Activated naive CD8-positive, alpha-beta T cell treated with anti-CD3 and anti-CD28 coated beads, Interleukin-2, amount 10 ng/mL, durations not matched to agents 7 days and 5 days (primary cell): ENCODE measurements at places on chromosomes 12 and 14. TPM values are rescaled to one million over a fixed set of nuclear protein-coding genes. Genes with fewer than 3 reads are reported as not detected.
A peak's percentile ranks its signal among the peaks of the same experiment; 100 is the strongest.

- H3K4me1 ChIP-seq: no peaks in the 10 kb centered on the region
- no peaks in the 10 kb centered on the region for H3K27me3 ChIP-seq
- H3K27ac ChIP-seq: no peak overlapping the region
- no peak overlapping the region for H3K4me3 ChIP-seq
Observed at GRCh38 chr14:22463763-22464173, 125.3 kb downstream of the DAD1 start.

GRCh38 chr12:69935651-69936100 is 110.6 kb downstream of the MYRFL start:
- H3K27me3 ChIP-seq: peaks cover 3% of the 10 kb centered on the region
- H3K4me1 ChIP-seq: no peaks in the 10 kb centered on the region
- no peak overlapping the region for H3K27ac ChIP-seq
- H3K4me3 ChIP-seq: no peak overlapping the region

GRCh38 chr14:51614707-51615106 is 37.0 kb upstream of the FRMD6 start:
- no peak for DNase-seq
- H3K4me3 ChIP-seq: no peak overlapping the region
- H3K27ac ChIP-seq: no peak overlapping the region
- H3K36me3 ChIP-seq: no peaks in the 10 kb centered on the region
- H3K27me3 ChIP-seq: peaks cover 14% of the 10 kb centered on the region

DNA sequence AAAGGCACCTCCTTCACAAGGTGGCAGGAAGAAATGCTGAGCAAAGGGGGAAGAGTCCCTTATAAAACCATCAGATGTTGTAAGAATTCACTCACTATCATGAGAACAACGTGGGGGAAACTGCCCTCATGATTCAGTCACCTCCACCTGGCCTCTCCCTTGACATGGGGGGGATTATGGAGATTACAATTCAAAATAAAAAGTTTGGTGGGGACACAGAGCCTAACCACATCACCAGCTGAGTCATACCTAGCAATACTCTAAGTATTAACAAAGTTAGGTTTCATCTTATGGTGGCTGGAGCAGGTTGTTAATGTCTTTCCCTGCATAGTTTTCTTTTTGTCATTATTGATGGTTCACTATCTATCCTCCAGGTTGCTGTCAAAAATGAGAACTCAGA is 113.2 kb upstream of the PPFIA2 start:
- H3K36me3 ChIP-seq: no peaks in the 10 kb centered on the region
- no peak overlapping the region for H3K27ac ChIP-seq
- DNase-seq: no peak
- H3K4me1 ChIP-seq: no peaks in the 10 kb centered on the region
- no peaks in the 10 kb centered on the region for H3K27me3 ChIP-seq

DNA sequence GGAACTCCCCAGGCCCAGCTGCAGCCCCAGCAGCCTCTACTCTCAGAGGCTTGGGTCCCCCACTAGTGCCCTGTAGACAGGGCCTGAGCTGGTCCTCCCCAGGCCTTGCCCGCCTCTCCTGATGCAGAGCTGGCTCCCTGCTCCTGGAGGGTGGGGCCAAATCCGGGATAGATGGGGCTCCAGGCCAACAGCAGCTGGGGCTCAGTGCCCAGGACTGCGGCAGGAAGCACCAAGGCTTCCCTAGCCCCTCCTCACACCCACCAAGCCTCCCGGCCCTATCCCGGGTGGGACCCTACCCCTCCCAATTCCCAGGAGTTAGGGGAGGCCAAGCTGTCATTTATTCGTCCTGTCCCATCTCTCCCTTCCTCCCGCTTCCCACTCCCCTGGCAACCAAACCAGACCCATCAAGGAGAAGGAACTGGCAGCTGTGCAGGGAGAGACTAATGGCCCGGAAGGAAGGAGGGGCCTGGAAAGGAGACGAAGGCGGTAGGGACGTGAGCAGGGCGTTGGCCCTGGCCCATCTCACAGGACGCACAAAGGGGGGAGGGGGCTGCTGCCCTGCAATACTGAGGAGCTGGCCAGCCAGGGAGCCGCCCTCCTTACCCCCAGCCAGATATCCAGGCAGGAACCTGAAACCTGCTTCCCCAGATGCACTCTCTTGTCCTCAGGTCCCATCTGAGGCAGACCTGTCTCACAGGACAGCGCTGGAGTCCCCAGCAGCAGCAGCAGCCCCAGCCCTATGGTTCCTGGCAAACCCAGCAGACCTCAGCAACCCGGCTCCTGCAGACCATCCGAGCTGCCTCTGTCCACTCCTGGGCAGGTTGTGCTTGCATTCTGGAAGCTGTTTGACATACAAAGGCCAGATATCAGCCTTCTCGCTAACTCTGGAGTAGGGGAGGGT is 1.6 kb upstream of the PRPH start:
- H3K4me3 ChIP-seq: no peak overlapping the region
- peaks cover 10% of the 10 kb centered on the region for H3K4me1 ChIP-seq
- no peak for DNase-seq
- no peaks in the 10 kb centered on the region for H3K36me3 ChIP-seq
- H3K27ac ChIP-seq: no peak overlapping the region

- H3K4me1 ChIP-seq: no peaks in the 10 kb centered on the region
- no peak overlapping the region for H3K27ac ChIP-seq
- H3K27me3 ChIP-seq: no peaks in the 10 kb centered on the region
- H3K4me3 ChIP-seq: no peak overlapping the region
- no peak for DNase-seq
Observed at GRCh38 chr12:124398578-124399227, 103.8 kb downstream of the RFLNA start.

DNA sequence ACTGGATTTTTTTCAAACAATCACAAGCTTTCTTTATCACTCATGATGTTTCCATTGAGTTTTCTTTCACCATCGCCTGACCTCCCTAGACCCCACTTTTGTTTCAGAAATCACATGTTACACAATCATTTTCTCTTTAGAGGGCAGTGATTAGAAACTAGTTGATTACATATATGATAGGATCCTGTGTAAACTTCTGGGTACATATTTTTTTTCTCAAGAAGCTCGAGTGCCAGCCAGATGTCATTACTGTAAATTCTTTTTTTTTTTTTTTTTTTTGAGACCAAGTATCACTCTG is 62.4 kb upstream of the PSMA6 start:
- H3K4me1 ChIP-seq: peaks cover 23% of the 10 kb centered on the region
- no peak overlapping the region for H3K4me3 ChIP-seq
- no peaks in the 10 kb centered on the region for H3K27me3 ChIP-seq
- H3K36me3 ChIP-seq: peaks cover 3% of the 10 kb centered on the region

GRCh38 chr12:19242581-19242980 is 113.0 kb downstream of the PLEKHA5 start:
- peaks cover 6% of the 10 kb centered on the region for H3K4me1 ChIP-seq
- no peaks in the 10 kb centered on the region for H3K36me3 ChIP-seq
- no peak overlapping the region for H3K27ac ChIP-seq
- no peak overlapping the region for H3K4me3 ChIP-seq
- no peak for DNase-seq

GRCh38 chr14:45939572-45939971 is 686.6 kb upstream of the MIS18BP1 start:
- H3K27me3 ChIP-seq: no peaks in the 10 kb centered on the region
- no peak for DNase-seq
- no peaks in the 10 kb centered on the region for H3K36me3 ChIP-seq
- no peak overlapping the region for H3K27ac ChIP-seq
- no peak overlapping the region for H3K4me3 ChIP-seq
- H3K4me1 ChIP-seq: no peaks in the 10 kb centered on the region

GRCh38 chr12:91133871-91134270 is 22.6 kb upstream of the LUM start:
- H3K4me1 ChIP-seq: no peaks in the 10 kb centered on the region
- H3K27me3 ChIP-seq: peaks cover 2% of the 10 kb centered on the region
- no peak for DNase-seq
- H3K36me3 ChIP-seq: no peaks in the 10 kb centered on the region
- H3K4me3 ChIP-seq: no peak overlapping the region

DNA sequence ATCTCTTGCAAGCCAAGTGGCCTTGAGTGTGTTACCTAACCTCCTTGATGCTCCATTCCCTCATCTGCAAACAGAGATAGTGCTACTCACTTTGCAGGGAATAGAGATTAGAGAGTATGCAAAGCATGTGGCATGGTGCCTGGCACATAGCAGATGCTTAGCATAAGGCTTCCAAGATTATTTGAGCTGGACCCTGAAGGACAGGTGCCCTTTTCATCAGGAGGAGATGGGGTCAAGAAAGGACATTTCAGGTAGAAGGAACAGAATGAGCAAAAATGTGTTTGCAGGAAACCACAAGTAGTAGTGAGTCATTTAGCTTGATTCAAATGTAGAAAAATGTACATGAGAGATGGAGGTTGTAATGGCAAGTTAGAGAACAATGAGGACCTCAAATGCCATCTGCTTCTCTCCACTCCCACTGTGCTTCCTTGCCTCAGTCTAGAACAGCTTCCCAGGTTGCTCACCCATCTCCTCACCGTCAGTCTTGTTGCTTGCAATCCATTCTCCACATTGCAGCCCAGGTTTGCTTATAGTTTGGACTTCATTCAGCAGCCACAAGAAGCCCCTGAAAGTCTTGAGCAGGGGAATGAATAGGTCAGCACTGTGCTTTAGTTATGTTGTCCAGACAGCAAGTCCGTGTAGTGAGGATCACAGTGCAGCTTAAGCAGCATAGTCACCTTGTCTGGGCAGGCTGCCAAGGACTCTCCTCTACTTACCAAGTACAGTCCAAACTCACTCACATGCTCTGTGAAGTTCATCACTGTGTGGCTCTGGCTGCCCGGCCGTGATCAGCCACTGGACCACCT is 536.3 kb upstream of the CCDC196 start:
- H3K4me1 ChIP-seq: peaks cover 39% of the 10 kb centered on the region
- peak overlapping the region; percentile 37 for H3K4me3 ChIP-seq
- no peaks in the 10 kb centered on the region for H3K27me3 ChIP-seq
- peaks cover 12% of the 10 kb centered on the region for H3K36me3 ChIP-seq

DNA sequence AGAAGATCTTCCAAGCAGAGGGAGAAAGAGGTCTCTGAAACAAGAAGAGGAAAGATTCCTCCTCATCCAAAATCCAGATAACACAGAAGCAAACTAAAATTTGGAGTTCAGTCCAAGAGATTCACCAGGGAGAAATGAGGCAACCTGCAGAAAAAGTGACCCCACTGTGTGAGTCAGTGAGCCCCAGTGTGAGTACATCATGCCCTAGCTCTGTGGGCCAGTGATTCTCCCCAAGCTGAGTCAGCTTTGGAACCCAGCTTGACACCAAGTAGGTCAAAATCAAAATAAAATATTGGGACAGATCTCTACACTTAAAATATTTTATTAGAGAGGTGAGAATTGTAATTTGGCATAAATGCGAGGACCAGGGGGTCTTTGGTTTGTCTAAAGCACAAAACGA is 17.2 kb downstream of the CLEC2B start:
- H3K27ac ChIP-seq: no peak overlapping the region
- no peaks in the 10 kb centered on the region for H3K27me3 ChIP-seq
- peaks cover 72% of the 10 kb centered on the region for H3K36me3 ChIP-seq
- no peak for DNase-seq

DNA sequence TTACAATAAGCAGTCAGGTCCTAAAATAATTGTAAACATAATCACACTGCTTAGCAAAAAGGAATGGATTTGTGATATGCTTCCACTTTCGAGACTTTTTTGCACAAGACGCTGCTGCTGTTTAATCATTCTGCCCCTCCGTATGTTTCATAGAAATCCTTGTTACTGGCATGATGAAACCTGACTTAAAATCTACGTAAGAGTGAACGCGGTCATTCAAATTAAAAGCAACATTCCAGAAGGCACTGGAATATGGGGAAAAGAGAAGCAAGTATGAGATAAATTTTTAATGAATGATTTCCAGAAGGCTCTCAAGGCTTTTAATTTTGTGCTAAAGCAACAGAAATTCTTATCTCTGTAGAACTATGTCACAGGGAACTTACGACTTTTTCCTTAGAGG is 1.1 kb downstream of the CNIH1 start:
- H3K27me3 ChIP-seq: no peaks in the 10 kb centered on the region
- H3K4me1 ChIP-seq: peaks cover 35% of the 10 kb centered on the region
- no peak for DNase-seq
- peak overlapping the region; percentile 93 for H3K4me3 ChIP-seq
- H3K27ac ChIP-seq: peak overlapping the region; percentile 81

DNA sequence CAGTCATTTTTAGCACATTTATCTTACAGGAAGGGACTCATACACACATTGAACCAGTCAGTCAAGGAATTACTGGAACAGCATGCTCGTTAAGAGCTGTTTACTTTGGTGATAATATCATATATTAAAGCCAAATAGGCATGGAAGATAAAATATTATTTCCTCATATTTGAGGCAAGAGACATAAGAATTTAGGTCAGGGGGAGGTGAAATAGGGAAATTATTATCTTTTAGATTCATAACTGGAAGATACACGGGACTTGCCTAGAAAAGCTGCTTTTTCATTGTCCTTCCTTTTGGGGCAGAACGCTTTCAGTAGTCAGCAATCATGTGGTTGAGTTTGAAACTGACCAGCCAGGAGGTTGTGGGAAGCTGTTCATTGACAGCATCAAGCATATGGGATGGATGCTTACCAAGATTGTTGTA is 72.5 kb downstream of the NTN4 start:
- H3K4me3 ChIP-seq: no peak overlapping the region
- no peak for DNase-seq
- H3K36me3 ChIP-seq: no peaks in the 10 kb centered on the region
- H3K27ac ChIP-seq: no peak overlapping the region

DNA sequence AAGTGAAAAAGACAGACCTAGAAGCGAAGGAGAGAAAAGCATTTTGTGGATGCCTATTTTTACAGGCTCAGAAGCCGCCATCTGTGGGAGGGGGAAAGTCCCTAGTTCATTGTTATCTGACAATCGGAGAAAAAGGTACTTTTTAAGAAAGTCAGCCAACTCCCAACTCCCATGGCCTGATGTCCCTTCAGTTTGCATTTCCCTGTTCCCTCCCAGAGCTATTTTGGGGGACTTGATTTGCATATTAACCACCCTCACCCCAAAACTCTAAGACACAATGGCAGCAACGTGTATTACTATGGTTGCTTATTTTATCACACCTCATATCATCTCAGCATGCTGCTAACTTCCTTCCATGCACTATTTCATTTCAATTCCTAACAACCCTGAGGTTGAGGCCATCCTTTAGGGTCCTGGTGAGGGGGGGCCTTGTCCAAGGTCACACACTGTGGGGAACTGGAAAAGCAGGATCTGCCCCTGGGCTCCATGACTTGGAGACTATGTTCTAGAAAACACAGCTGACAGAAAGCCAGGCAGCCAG is 18.7 kb downstream of the HVCN1 start:
- no peak for DNase-seq
- H3K4me1 ChIP-seq: peaks cover 50% of the 10 kb centered on the region
- H3K36me3 ChIP-seq: peaks cover 63% of the 10 kb centered on the region
- H3K27me3 ChIP-seq: no peaks in the 10 kb centered on the region

DNA sequence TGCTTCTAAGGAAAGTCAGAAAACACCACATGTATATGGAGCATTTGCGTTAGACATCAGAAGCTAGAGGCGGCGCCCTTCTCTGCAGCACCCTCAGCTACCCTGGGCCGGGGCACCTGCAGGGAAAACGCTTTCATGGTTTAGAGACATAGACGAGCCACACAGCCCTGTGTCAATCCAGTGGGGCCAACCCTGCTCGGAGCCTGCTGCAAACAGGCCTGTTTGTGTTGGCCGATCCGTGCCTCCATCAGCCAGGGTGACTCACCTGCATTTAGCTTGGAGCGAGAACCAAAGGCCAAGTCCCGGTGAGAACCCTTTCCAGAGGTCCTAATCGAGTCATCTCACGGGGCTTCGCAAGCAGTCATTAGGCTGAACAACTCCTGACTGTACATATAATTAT is 19.5 kb upstream of the FZD10 start:
- no peak for DNase-seq
- H3K27me3 ChIP-seq: no peaks in the 10 kb centered on the region
- no peaks in the 10 kb centered on the region for H3K36me3 ChIP-seq
- H3K4me1 ChIP-seq: no peaks in the 10 kb centered on the region

Gene SIRT4
- 2.6 TPM for total RNA-seq

Gene OR6C2
- total RNA-seq: not detected

Gene NEUROD4
- not detected for total RNA-seq

Gene RTL1
- not detected for total RNA-seq

Gene TSFM
- total RNA-seq: 24.4 TPM

Gene DDX24
- 237 TPM for total RNA-seq

Gene POTEG
- not detected for total RNA-seq
